ENCODE measurements at places on chromosomes 4 and X. TPM values are rescaled to one million over a fixed set of nuclear protein-coding genes. Genes with fewer than 3 reads are reported as not detected.

Gene PAGE4
- total RNA-seq: not detected

Gene SOX3
- total RNA-seq: not detected

Gene VSIG1
- 0.20 TPM for total RNA-seq

Gene FRMPD3
- 0.14 TPM for total RNA-seq
